Stimulated activated CD8-positive, alpha-beta memory T cell treated with anti-CD3 and anti-CD28 coated beads, Interleukin-4, amount 100 ng/mL, for 24 hours (primary cell): ENCODE measurements at places on chromosomes 6 and 20.

GRCh38 chr20:5595744-5596143 is 154.5 kb upstream of the SHLD1 start:
- DNase-seq = no peak

DNA sequence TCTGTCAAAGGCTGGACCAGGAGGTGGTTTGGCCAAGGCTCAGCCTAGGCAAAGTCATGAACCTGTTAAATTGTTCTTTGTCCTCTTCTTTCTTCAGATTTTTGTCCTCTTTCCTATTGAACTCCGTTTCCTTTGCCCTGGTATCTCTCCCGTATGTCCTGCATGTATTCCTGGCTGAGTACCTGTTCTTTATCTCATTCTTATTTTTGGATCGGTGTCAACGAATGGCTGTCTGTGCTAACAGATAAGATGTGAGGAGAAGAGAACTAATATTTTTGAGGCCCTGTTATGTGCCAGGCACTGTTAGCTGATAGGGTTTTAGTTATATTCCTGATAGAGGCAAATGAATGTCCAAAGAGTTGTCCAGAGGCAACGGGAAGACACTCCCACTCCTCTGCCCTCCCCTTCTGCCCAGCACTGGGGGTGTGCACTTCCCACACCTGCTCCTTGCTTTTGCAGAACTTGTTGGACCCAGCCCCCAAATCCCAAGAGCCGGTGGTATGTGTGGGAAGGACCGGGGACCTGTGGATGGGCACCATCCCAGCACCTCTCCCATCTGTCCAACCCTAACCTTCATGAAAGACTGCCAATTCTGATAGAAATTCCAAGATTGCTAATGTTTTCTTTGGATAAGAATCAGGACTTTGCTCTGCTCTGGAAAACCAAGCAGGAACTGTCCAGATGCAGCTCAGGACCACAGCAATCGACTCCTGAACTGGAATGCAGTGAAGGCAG is 20.6 kb downstream of the MMP24OS start:
- DNase-seq = no peak

- no peak for DNase-seq
These were observed 207.8 kb downstream of the JARID2 start for GRCh38 chr6:15453622-15454021.

GRCh38 chr20:47704746-47705496 is 80.4 kb downstream of the SULF2 start:
- no peak for DNase-seq

- no peak for DNase-seq
These were observed 155.4 kb upstream of the MARCKS start for GRCh38 chr6:113701552-113702254.

DNA sequence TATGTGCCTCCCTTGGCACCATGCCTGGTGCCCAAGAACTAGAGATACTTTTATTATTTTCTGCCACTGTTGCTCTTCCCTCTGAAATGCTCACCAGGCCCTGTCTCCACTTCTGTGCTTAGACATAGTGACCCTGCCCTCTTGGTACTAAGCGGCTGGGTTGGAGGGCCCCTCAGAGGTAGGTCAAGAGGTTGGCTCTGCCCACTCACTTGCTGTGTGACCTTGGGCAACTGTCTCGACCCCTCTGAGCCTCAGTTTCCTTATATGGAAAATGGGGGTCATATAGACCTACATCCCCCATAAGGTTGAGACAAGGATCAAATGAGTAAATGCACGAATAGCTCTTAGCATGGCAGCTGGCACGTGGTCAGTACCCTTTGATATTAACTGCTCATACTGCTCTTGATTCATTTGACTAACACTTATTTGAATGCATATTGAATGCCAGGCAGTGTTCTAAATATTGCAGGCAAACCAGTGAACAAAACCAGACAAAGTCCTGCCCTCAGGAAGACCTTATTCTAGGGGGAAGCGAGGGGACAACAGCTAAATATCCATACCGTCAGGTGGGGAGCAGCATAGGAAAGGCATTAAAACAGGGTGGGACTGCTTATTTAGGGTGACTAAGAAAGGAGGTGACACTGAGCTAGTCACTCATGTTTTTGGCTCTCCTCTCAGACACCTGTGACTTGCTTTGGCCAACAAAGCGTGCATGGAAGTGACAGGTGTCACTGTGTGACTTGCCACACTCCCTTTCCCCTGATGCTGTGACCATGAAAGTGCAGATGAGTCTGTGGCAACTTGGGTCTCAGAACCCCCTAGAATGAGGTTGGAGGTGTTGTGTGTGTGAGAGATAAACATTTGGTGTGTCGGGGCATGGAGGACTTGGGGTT is 14.3 kb upstream of the SPO11 start:
- DNase-seq = no peak

GRCh38 chr20:13936781-13937576 is 53.4 kb downstream of the SEL1L2 start:
- DNase-seq = no peak

GRCh38 chr6:49348561-49348960 is 114.5 kb downstream of the MMUT start:
- no peak for DNase-seq

DNA sequence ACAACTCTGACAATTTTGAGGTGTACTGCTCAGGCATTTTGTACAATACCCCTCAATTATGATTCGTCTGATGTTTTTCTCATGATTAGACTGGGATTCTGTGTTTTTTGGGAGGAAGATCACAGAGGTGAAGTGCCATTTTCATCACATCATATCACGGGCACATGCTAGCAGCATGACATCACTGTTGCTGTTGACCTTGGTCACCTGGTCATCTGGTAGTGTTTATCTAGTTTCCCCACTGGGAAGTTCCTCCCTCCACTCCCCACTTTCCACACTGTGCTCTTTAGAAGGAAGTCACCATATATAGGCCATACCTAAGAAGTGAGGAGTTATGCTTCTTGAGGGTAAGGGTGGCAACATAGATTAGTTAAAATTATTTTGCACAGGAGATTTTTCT is 20.8 kb downstream of the GCM2 start:
- no peak for DNase-seq
